ENCODE measurements at places on chromosomes 3 and 15.

DNA sequence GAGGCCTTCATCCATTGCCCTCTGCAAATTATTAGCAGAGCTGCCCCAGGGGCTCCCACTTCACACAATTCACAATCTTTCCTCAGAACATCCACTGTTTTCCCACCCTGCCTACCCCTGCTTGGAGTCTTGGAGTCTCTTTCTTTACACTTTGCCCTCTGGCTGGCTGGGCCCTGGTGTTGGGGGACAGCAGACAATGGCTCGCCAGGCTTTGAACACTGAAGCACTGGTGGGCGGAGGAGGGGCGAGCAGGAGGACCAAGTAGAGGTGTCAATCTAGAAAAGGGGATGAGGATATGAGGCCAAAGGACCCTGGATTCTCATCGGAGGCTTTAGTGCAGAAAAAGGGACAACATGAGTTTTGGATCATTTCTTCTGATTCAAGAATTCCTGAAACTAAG lies 212.0 kb downstream of the NR1D2 start:
- no peak for DNase-seq

DNA sequence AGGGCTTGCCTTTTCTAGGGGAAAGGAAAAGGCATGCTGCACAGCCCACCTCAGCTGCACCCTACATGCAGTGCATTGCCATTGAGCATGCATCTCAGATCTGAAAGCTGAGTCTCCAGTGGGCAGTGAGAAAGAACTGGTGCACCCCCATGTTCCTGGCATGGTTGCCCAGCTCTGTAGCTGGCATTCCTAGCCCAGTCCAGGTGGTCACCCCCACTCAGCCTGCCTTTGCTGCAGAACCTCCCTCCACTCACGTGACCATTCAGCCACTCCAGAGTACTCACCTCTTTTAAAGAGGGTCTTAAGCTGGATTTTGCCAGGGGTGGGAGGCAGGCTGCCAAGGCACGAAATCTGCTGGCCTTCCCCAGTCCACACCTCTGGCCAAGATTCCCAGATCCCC lies 208.6 kb upstream of the TOPAZ1 start:
- no peak for DNase-seq

DNA sequence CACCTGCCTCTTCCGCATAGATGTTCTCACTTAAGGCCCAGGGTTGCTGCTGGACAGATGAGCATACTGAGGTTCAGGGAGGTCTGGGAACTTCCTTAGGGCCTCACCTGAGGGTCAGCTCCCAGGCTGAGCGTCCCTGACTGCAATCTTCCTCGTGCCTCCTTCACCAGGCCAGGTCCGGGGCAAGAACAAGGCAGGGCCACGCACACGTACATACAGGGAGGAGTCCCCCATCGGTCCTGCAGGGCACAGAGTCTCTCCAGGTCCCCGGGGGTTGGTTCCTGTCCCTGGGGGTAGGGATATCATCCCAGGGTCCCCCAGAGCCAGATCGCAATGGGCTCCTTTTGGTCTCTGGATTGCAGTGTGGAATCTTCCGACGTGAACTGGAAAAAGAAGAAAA lies 130.1 kb downstream of the LRRK1 start:
- DNase-seq: no peak

GRCh38 chr15:62962101-62962995 lies 80.2 kb upstream of the TPM1 start:
- no peak for DNase-seq

- no peak for DNase-seq
Observed at GRCh38 chr3:58274027-58274614, 31.9 kb upstream of the RPP14 start.

DNA sequence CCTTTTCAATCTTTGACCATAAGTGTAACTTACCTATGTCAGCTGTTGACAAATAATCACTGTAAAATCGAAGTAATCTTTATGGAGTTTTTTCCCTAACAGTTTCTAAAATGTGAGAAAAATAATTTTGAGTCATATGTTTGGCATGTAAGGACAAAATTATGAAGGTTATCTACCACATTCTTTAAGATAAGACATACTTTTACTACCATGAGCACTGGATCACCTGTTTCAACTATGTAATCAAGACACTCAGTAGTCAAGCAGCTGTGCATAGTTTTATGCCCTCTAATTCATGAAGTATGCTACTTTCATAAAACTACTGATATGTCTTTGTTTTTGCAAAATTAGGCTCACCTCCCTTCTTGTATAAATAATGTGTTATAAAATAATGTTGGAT lies 12.1 kb downstream of the FGF7 start:
- DNase-seq: no peak

GRCh38 chr15:98663045-98663444 lies 14.7 kb downstream of the IGF1R start:
- DNase-seq: no peak

- no peak for DNase-seq
Observed at GRCh38 chr3:62051506-62051905, 321.8 kb downstream of the FEZF2 start.

GRCh38 chr3:18372786-18373405 lies 52.2 kb downstream of the SATB1 start:
- no peak for DNase-seq

- DNase-seq: no peak
Observed at GRCh38 chr15:45572617-45573016, 14.6 kb upstream of the BLOC1S6 start.

GRCh38 chr15:74108111-74108510 lies 22.3 kb upstream of the ISLR2 start:
- no peak for DNase-seq

DNA sequence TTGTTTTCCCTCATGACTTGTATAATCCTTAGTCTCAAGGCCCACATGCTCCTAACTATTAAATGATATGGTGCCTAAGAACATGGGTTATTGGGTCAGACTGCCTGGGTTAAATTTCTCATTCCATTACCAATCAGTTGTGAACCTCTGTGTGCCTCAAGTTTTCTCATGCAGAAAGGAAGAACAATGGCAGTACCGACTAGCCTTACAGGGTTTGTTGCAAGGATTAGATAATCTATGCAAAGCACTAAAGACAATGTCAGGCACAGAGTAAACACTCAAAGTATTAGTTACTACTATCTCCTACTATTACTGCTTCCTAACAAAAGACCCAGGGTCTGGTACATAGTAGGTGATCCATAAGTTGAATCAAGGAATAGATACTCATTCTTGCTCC lies 12.2 kb downstream of the ADPGK start:
- DNase-seq: no peak

DNA sequence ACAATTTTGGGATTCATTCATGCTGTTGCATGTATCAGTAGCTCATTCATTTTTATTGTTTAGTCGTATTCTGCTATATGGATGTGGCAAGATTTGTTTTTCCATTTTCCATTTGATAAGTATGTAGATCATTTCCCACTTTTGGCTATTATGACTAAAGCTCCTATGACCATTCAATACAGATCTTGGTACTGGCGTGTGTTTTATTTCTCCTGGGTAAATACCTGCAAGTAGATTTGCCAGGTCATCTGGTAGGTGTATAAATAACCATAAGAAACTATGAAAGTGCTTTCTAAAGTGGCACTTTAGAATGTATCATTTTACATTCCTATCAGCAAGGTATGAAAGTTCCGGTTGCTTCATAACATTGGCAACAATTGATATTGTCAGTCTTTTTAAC lies 124.6 kb downstream of the TNIK start:
- DNase-seq: no peak

Measured in CD4-positive, alpha-beta T cell treated with Interleukin-15 for 1 hour (primary cell).